ENCODE measurements at places on chromosomes 6 and 20.

DNA sequence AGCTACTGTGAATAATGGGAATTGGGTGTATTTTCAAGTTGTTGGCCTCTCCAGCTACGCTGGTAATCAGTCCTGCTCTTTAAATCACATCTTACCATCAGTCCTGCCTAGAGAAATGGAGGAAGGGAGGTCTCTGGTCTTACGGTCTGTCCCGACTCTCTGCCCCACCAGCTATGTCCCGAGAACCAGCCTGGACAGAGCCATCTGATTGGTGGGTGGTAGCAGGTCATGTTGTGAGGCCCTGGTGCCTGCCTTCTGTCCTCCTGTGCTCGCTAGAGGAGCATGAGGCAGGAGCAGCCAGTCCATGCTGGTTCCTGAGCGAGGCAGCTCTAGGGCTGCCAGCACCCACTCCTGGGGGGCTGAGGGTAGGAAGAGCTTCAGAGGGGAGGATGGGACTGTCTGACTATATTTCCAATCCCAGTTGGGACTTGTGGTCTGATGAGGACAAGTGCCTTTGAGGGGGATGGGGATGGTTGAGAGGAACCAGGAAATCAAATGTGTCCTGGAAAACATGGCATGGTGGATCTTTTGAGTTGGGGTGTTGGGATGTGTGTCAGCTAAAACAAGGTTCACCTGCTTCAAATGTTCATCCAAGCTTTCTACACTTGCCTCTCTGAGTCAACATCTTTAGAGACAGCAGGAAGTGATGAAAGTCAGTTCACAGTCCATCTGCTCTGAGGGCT lies 33.0 kb downstream of the SYNJ2 start:
- no peak for DNase-seq

DNA sequence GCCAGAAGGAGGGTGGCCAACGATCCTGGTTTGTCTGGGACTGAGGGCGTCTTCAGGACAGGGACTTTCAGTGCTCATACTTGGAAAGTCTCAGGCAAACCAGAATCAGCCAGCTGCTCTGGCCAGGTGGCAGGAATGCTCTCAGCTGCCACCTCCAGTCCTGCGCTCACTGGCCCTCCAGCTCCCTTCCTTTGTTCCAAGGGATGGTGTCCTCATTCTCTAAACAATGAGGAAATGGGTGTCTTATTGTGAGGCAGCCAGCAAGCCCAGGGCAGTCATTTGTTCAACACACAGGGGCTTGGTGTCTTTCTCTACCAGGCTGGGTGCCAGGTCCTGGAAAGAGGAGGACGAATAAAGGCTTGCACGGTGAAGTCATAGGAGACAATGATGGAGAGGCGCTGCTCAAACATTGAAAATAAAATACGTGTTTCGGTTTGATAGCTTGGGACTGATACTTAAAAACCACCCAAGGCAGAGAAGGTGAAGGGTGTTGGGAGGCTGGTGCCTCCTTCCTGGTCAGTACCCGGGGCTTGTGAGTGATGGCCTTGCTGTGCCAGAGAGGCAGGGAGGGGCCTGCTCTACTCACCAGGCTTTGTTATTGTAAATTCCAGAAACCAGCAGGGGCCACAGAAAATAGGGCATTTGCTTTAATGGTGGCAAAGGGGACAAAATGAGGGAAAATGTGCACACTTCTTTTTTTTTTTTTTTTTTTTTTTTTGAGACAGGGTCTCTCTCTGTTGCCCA lies 11.3 kb upstream of the TMEM181 start:
- DNase-seq: no peak

GRCh38 chr20:40646361-40646760 lies 42.7 kb downstream of the MAFB start:
- no peak for DNase-seq

DNA sequence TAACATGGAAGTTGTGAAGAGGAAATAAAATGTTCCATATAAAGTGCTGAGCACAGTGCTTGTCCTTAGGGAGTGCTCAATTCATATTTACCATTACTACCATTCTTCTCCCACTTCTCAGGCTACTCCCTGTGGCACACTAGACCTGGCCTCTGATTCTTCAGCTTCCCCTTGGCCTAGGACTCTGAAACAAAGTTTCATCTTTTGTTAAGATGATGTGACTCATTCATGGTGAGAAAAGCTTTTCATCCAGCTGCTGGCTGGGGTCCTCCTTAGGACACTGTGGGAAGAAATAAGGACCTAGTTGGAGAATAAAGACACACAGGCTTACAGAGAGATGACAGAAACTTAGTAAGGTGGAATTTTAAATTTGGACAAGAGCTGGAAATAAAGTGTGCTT lies 314.8 kb downstream of the CDC5L start:
- DNase-seq: no peak

GRCh38 chr6:127914240-127914639 lies 13.4 kb upstream of the THEMIS start:
- no peak for DNase-seq

DNA sequence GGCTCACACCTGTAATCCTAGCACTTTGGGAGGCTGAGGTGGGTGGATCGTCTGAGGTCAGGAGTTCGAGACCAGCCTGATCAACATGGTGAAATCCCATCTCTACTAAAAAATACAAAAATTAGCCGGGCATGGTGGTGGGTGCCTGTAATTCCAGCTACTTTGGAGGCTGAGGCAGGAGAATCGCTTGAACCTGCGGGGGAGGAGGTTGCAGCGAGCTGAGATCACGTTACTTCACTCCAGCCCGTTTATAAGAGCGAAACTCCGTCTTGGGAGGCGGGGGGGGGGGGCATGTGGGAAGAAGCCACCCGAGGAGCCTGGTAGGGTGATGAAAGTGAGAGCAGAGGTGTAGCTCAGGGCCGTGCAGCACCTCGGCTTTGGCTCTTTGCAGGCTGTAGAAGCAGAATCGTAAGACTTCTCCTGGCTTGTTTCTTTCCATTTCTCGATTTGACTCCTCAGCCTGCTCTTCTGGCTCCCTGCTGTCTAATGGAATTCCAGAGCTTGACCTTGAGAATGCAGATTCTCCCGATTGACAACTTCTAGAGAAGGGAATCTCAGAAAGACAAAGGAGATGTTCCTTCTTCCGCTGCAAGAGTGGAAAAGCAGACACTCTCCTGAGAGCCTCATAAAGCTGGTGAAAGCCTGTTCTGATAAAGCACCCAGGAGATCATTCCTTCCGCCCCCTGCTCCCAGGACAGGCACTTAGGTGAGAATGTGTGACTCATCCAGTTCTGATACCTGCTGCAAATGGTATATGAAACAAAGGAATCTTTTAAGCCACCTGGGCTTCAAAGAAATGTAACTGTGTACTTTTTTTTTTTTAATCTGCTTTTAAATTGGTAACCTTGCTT lies 26.0 kb upstream of the PPP1R16B start:
- DNase-seq: no peak

- no peak for DNase-seq
Measured at GRCh38 chr20:44011251-44011940, 96.7 kb downstream of the TOX2 start.

GRCh38 chr20:10185741-10186558 lies 32.7 kb upstream of the SNAP25 start:
- DNase-seq: no peak

- no peak for DNase-seq
Measured at GRCh38 chr20:47228654-47229053, 127.8 kb downstream of the ZMYND8 start.

GRCh38 chr20:31837896-31838397 lies 7.5 kb downstream of the FOXS1 start:
- DNase-seq: peak; percentile 25

- no peak for DNase-seq
Measured at GRCh38 chr6:87698547-87699006, 3.5 kb downstream of the AKIRIN2 start.

DNA sequence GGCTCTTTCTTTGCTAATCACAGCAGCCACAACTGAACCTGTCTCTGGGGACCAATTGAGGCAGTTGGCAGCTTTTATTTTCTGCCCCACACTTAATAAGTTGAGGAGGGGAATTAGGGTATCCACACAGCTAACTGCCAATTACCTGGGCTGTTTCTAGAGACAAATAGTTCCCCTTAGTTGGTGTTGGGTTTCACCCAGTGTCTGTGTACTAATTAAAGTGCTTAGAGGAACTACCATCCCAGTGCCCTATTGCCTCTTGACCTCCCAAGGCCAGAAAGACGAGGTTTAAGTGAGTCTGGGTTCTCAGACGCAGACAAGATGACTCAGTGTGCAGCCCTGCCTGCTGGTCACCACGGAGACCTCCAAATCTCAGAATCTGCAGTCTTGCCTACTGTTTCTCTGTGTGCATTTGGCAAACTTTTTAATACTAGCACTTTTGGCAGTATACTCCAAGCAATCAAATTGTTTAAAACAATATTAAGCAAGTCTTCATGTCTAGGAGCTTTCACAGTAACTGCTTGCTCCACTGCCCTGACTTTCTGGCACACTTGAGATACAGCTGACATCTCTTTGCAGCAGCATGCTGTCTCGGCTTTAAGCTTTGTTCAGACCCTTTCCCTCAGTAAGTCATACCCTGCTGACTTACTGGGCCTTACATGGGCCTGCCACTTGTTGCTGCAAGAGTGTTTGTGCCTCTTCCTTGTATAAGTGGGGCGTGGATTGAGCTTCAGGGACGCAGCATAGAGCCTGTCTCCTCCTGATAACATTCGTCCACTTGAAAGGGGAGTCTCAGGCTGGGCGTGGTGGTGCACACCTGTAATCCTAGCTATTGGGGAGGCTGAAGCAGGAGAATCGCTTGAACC lies 31.9 kb downstream of the STK35 start:
- DNase-seq: no peak

DNA sequence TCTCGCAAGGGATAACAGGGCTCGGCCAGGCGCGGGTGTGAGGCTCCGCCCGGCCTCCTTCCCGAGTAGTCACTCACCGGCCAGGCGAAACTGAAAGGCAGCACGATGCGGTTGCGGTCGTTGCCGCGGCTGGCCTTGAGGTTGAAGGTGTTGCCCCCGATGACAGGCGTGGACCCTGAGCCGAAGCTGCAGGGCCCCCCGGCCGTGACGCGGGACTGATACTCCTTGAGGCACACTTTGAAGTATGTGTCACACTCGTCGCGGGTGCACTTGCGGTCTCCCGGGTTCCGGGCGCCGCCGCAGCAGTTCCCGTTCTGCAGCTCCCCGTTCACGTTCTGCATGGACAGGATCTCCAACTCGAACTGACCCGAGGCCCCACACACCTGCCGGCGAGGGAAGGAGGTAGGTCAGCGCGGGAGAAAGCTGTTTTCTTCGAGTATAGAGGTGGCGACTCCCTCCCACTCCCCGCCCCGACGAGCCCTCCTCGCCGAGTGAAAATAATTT lies 1.1 kb downstream of the JAG1 start:
- peak; percentile 78 for DNase-seq
